Breast epithelium (tissue), 4 donors: ENCODE measurements at places on chromosomes 1 and 21. TPM values are rescaled to one million over a fixed set of nuclear protein-coding genes. Genes with fewer than 3 reads are reported as not detected.

Gene SPSB1
- 52.5 TPM for total RNA-seq

Gene MIXL1
- total RNA-seq, result not detected

Gene WDR64
- not detected for total RNA-seq

Gene HENMT1
- 5.2 TPM for total RNA-seq

Gene PLA2G5
- total RNA-seq, result 9.4 TPM

Gene LRRN2
- 0.32 TPM for total RNA-seq

Gene DMBX1
- not detected for total RNA-seq

Gene TXNDC12
- 48.4 TPM for total RNA-seq

Gene RUNX3
- total RNA-seq, result 9.1 TPM

- peaks cover under 1% of the 10 kb centered on the region for H3K27me3 ChIP-seq
- H3K36me3 ChIP-seq, result no peaks in the 10 kb centered on the region
- no peak for DNase-seq
- no peaks in the 10 kb centered on the region for H3K4me1 ChIP-seq
- H3K27ac ChIP-seq, result no peak overlapping the region
- H3K4me3 ChIP-seq, result no peak overlapping the region
Observed at GRCh38 chr1:2495026-2495425, 18.9 kb downstream of the PLCH2 start.

- H3K4me1 ChIP-seq, result no peaks in the 10 kb centered on the region
- no peaks in the 10 kb centered on the region for H3K36me3 ChIP-seq
- no peak overlapping the region for H3K27ac ChIP-seq
Observed at GRCh38 chr1:68542586-68542985, 45.7 kb upstream of the DEPDC1 start.

DNA sequence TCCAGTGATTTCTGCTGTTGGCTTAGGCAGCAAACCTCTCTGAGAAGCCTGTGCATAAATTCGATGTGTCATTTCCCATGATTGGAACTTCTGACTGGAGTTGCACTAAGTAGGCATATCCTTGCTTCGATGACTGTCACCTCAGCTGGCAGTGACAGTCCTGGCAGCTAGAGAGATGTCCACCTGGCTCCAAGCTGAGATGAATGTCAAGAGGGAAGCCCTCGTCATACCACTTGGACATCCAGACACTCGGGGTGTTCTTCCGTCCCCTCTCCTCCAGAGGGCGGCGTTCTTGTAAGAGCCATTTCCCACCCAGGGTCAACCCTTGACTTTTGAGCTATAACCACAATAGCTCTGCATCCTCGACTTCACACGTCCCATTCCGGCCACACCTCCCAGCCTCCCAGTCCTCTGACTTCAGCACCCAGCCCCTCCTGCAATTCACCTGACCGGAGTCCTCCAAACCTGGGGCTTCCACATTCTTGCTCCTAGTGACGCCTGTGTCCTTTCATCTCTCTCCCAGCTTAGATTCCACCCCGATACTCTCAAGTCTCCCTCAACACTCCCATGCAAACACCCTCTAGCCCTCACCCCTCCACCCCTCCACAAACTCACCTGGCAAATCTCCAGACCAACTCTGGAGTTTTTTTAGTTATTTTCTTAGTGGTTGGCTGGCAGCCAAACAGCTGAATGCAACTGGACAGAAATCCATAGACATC lies 17.3 kb downstream of the CA6 start:
- H3K27ac ChIP-seq, result no peak overlapping the region
- H3K36me3 ChIP-seq, result no peaks in the 10 kb centered on the region

- H3K4me1 ChIP-seq, result no peaks in the 10 kb centered on the region
- H3K4me3 ChIP-seq, result no peak overlapping the region
Observed at GRCh38 chr1:59085101-59085500, 211.8 kb upstream of the FGGY start.

DNA sequence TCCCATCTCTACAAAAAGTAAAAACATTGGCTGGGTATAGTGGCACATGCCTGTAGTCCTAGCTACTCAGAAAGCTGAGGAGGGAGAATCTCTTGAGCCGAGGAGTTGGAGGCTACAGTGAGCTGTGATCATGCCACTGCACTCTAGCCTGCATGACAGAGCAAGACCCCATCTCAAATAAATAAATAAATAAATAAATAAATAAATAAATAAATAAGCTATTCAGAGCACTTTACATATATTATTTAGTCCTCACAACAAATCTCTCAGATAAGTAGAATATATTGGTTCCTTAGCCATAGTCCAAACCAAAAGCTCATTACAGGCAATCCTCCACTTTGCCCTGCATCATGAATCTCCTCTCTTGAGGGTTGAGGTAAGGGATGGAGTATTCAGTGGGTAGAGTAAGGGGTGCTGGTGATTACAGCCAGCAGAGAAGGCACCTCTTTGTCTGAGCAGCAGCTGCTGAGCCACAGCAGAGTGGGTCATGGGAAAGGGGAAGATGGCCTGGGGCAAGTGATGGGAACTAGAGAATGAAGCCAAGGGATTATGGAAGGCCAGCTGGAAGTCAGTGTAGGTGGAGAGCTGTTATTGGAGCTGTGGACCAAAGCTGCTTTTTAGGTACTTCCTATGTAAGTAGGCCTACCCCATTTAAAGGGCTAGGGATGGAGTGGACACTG lies 115.5 kb upstream of the ZNF644 start:
- H3K4me3 ChIP-seq, result no peak overlapping the region
- no peaks in the 10 kb centered on the region for H3K36me3 ChIP-seq
- DNase-seq, result no peak
- H3K27me3 ChIP-seq, result no peaks in the 10 kb centered on the region
- H3K27ac ChIP-seq, result no peak overlapping the region
- no peaks in the 10 kb centered on the region for H3K4me1 ChIP-seq

DNA sequence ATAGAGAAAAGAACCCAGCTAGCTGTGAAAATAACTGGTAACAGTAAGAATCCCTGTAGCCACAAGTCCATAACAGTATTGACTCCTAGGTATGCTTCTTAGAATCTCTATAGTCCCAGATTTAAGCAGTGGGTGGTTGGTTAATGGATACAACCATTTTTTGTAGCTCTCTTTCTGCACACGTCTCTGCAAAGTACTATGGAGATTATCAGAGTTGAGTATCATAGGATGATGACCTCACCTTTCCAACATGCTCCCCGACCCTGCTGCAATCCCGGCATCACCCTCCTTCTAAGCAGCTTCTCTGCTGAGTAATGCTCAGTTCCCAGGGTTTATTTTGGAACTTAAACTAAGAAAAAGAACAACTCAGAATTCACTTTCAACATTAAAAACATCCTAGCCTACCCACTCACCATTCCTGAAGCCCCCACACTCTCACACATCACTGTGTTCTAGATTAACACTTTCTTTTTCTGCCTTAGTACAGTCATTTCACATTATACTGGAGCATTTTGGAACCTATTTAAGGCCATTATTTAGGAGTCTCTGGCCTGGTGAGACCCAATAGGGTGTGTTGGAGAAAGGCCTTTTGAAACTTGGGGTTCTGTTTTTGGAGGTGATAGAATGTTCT lies 2.7 kb downstream of the MLLT11 start:
- peak overlapping the region; percentile 28 for H3K27ac ChIP-seq
- no peak overlapping the region for H3K4me3 ChIP-seq
- no peaks in the 10 kb centered on the region for H3K36me3 ChIP-seq
- H3K27me3 ChIP-seq, result no peaks in the 10 kb centered on the region
- DNase-seq, result no peak
- H3K4me1 ChIP-seq, result peaks cover 6% of the 10 kb centered on the region

- no peaks in the 10 kb centered on the region for H3K36me3 ChIP-seq
- peak overlapping the region; percentile 41 for H3K4me3 ChIP-seq
- no peaks in the 10 kb centered on the region for H3K27me3 ChIP-seq
- DNase-seq, result no peak
Observed at GRCh38 chr1:150808846-150809245, 786 bp upstream of the CTSK start.

DNA sequence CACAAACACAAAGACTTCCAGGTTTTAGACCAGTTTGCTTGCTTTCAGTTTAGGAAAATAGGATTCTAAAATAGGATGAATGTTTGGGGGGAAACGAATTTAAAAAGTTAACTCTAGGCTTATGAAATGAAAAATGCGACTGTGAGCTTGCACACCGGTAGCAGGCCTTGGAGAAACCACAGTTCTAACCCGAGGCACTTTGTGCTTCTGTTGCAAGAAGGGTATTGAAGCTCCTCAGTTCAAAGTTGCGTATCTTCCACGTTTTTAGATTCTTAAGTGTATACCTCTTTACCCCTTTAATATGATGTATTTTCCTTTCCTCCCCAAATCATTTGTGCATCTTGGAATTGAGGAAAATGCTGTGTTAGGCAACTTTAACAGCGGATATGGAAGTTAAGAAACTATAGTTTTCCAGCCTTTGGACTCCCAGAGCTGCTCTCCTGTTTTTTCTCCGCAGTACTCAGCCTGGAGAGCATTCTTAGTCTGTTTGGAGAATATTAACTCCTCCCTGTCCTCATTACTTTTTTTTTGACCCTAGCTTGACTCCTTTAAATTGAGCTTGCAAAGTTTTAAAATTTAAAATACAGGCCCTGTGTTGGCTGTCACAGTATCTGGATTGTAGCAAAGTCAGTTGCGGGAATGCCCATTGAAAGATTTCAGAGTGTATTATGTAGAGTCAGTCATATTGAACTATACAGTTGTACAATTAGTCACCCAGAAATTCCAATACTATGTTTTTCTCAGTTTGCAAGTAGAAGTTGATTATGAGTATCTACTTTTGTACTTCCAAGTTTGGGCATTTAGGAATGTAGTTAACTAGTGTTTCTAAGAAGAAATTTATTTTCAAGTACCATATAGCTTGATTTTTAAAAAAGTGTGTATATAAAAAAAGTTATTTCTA lies 2.6 kb downstream of the MRPS6 start:
- peak overlapping the region; percentile 72 for H3K4me3 ChIP-seq
- no peaks in the 10 kb centered on the region for H3K36me3 ChIP-seq
- H3K4me1 ChIP-seq, result no peaks in the 10 kb centered on the region
- DNase-seq, result no peak
- H3K27ac ChIP-seq, result peak overlapping the region; percentile 45
- no peaks in the 10 kb centered on the region for H3K27me3 ChIP-seq

DNA sequence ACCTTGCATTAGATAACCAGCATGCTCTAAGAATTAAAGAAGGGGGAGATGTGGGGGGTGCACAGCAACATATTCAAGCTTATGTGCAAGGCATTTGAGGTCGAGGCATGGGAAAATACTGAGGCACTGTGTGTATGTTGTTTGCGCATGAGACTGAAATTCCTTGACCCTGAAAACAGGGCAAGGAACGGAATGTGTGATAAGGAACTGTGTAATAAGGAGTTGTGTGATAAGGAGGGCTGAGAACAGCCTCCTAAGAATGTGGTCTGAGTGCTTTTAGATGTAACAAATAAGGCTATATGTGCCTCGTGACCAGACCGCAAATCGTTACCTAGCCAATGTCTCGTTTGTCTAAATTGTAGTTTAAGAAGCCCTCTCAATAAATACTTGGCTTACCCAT lies 26.5 kb upstream of the ITLN1 start:
- H3K27ac ChIP-seq, result no peak overlapping the region
- H3K4me3 ChIP-seq, result no peak overlapping the region
- no peaks in the 10 kb centered on the region for H3K36me3 ChIP-seq
- DNase-seq, result no peak

DNA sequence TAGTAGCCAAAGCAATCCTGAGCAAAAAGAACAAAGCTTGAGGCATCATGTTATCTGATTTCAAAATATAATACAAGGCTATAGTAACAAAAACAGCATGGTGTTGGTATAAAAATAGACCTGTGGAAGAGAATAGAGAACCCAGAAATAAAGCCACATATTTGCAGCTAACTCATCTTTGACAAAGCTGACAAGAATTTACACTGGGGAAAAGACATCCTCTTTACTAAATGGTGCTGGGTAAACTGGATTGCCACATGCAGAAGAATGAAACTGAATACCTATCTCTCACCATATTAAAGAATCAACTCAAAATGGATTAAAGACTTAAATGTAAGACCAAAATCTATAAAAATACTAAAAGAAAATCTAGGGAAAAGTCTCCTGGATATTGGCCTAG lies 59.5 kb upstream of the CD55 start:
- no peaks in the 10 kb centered on the region for H3K27me3 ChIP-seq
- H3K36me3 ChIP-seq, result no peaks in the 10 kb centered on the region
- no peak overlapping the region for H3K4me3 ChIP-seq

DNA sequence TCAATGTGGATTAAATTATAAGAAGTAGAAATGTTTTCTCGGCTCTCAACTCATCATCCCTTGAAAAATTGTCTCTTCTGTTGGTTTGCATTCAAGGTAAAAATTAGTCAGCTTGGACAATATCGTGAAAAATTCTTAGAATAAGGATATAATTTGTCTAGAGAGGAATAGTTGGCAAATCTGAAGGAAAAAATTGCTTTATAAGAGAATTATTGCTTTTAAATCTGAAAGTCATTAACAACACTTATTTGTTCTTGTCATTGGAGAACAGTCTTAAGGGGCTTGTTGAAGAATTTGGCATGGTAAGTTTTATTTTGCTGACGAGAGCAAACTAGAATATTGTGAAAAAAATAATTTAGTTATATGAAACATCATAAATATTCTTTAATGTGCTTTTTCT lies 26.4 kb downstream of the ANGPTL1 start:
- no peaks in the 10 kb centered on the region for H3K27me3 ChIP-seq
- H3K27ac ChIP-seq, result no peak overlapping the region
- DNase-seq, result no peak
- no peaks in the 10 kb centered on the region for H3K36me3 ChIP-seq
- no peaks in the 10 kb centered on the region for H3K4me1 ChIP-seq

DNA sequence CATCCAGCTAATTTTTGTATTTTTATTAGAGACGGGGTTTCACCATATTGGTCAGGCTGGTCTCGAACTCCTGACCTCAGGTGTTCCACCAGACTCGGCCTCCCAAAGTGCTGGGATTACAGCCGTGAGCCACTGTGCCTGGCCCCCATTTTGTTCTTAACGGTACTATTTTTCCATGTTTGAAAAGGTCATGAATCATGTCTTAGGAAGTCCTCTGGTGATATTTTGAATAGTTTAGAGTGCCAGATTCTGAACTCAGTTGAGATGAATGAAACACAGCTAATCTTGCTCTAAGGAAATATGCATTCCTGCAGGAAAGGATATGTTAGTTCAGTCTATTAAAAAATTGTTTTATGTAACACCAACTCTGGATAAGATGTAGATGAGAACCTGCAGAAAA lies 62.6 kb upstream of the ATP2B4 start:
- no peak for DNase-seq
- no peaks in the 10 kb centered on the region for H3K36me3 ChIP-seq
- no peaks in the 10 kb centered on the region for H3K4me1 ChIP-seq
- H3K4me3 ChIP-seq, result no peak overlapping the region
- no peaks in the 10 kb centered on the region for H3K27me3 ChIP-seq
- H3K27ac ChIP-seq, result no peak overlapping the region

- H3K4me1 ChIP-seq, result peaks cover 7% of the 10 kb centered on the region
- no peaks in the 10 kb centered on the region for H3K36me3 ChIP-seq
- H3K27ac ChIP-seq, result peak overlapping the region; percentile 99
- peak overlapping the region; percentile 88 for H3K4me3 ChIP-seq
- H3K27me3 ChIP-seq, result no peaks in the 10 kb centered on the region
Observed at GRCh38 chr1:11736746-11737639, 1.1 kb downstream of the AGTRAP start.

GRCh38 chr1:97560714-97561113 lies 360.1 kb downstream of the DPYD start:
- H3K27me3 ChIP-seq, result no peaks in the 10 kb centered on the region
- no peaks in the 10 kb centered on the region for H3K4me1 ChIP-seq
- no peak overlapping the region for H3K27ac ChIP-seq
- H3K36me3 ChIP-seq, result no peaks in the 10 kb centered on the region
